ENCODE measurements at places on chromosomes 6 and 20.

DNA sequence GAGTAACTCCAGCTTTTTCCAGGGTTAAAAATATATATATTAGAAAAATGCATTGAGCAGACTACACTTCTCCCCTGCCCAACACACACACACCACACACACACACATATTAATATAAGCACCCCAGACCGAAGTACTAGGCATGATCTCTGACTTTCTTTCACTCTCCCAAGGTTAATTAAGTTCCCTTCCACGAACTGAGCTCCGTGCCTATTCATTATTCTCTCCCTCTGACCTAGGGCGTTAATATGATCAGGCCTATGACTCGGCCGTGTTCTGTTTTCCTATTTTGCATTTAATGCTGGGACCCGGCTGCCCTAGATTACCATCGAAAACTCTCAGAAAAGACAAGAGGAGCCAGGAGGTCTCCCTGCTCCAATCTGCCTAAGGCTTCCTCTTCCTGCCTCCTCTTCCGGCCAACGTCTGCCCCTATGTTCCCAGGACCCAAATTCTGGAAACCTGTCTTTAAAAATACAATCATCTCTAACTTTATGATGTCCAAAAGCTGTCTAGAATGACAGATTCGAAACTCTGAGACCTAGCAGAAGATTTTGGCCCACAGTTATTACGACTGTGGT lies 6.1 kb upstream of the POU3F2 start:
- no peak for DNase-seq

- no peak for DNase-seq
Measured at GRCh38 chr6:30787954-30788353, 43.6 kb upstream of the IER3 start.

DNA sequence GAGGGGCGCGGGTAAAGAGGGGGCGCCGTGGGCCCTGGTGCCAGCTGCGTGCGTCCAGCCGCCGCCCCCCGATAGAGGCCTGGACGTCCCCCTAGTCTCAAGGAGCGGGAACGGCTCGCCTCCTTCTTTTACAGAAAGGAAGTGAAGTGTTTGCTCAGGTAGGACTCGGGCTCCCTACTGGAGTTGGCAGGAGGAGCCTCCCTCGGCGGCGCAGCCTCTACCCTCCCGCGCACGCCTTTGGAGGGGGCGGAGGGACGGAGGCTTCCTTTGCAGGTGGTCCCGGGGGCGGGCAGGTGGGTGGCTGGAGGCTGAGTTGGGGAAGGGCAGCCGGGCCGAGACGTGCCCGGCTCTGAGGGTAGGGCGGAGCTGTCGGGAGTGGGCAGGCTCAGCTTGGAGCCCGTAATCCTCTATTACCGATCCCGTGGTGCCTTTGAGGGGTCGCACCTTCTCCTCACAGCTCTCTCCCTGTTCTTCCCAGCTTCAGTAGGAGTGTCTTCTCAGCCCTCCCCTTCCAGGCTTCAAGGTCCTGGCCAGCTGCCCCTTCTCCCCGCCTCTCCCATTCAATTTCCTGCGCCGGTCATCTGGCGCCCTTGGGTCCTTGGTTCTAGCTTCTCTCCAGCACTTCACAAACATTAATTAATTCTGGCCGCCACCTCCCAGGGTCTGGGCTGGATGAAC lies 728 bp downstream of the ITPR3 start:
- DNase-seq: no peak

DNA sequence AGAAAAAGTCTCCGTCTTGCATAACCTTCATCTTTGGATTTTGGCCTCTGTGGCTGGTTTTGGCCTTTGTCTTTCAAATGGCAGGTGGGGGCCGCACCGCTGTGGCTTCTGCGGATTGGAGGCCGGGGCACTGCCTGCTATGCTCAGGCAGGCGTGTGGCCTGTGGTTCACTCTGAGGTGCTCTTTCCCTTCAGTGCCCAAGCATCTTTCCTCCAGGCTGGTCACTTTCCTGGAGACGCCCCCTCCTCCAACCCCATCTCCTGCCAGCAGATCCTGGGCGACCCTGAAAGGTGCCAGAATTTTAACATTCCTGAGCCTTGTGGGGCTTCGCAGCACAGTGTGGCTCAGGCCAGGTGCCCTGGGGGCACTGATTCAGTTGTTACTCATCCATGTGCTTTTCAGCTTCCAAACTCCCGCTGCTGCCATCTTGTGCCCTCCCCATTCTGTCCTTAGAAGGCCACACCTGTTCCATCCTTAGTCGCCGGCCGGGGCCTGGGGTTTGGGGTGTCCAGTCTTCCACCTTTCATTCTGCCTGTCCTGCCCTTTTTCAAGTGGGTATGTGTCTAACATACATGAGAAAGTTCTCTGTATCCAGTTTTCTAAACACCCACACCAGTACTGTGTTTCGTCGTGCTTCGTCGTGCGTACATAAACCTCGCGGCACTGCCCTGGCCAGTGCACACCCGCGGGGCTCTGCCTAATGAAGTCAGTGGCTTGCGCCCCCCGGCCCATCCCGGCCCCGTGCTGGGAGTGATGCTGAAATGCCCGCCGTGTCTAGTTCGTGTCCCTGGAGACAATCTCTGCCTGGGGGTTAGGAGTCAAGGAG lies 12.1 kb downstream of the SS18L1 start:
- DNase-seq: no peak

DNA sequence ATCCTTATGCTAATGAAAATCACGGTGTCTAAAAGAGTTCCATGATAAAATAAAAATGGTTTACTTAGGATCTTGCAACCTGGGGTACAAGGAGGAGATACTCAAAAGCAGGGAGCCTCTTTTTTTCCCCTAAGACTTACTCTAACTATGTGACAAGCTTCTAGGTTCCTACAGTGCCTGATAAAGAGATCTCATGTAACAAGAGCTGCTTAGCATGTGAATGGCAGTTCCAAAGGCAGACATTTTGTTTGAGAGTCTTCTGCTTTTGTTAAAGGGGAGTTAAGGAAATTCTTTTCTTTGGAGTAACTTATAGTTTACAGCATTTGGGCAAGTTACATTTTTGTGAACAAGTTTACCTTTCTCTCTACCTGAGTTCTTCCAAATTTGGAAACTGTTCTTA lies 945.8 kb upstream of the ADGRB3 start:
- DNase-seq: no peak

DNA sequence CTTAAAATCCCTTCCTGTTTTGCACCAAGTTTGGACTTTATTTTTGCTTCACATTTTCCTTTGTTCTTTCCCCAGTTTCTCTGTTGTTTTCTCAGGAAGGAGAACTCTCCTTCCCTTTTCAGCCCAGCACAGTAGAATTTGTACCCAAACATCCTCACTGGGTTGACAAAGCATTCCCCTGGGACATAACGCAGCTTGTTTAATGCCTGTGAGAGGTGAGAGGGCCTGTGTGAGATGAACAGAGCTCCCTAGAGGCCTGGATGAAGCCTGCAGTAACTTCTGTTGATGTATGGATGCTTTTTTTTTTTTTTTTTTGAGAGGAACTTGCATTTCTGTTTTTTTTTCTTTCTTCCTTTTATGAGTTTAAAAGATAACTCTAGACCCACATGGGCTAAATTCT lies 104.9 kb upstream of the SLC22A23 start:
- DNase-seq: peak; percentile 48

GRCh38 chr6:143680141-143680540 lies 2.4 kb downstream of the PHACTR2 start:
- no peak for DNase-seq

DNA sequence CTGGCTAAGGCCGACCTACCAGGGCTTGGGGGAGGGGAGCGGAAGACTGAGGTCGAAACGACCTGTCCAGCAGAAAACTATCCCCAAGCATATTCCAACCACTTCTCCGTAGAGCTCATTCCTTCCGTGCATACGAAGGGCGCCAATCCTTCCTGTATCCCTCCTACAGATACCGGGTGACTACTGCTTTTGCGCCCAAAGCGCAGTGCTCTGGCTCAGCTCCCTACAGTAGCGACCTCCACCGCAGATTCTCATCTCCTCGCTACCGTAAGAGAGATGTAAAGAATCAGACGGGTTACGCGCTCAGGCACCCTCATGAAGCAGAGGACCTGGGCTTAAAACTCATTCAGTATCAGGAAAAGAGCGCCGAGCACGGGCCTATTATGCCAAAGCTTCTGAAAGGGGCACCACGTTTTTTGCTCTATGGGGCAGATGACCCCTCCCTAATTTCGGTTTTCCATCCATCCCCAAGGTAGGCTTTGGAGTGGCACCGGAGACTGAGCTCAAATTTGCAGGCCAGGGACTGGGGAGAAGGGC lies 563 bp upstream of the NNAT start:
- no peak for DNase-seq

- DNase-seq: no peak
Measured at GRCh38 chr6:16836144-16836981, 75.1 kb upstream of the ATXN1 start.

DNA sequence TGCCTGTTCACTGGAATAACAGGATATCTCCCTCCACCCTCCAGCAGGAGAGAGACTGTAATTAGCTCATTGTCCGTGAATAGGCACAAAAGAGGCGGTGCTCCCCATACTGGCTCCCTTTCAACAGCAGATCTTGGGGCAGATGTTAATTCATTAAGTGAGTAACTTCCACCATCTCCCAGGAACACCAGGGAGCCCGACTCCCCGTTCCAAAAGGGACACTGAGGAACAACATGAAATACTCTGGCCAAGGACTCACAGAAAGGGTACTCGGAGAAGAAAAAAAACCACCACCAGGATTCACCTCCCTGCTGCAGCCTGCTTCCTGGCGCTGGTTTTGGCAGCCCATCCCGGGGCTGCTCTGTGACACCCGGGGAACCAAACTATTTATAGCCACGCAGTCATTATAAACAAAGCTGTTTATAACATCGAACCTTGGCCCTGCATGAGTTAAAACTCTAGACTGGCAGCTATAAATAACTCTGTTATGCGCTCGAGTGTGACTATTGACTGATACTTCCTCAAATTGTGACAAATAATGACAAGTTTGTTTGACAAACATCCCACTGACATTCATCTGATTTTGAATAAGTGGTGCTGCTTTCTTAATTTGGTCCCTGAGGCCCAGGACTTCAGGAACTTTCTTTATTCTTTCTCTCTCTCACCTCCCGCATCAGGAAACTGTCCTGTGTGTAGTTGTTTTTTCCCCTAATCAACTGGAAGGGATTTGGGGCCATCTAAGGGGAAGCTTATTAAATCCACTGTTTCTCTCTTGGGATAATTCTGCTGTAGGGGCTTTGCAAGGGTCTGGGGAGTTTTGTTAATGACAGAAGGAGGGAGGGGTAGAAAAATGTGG lies 521.6 kb downstream of the CD83 start:
- DNase-seq: no peak
